Esophagus muscularis mucosa (tissue), 4 donors: ENCODE measurements at places on chromosomes 5 and 9. TPM values are rescaled to one million over a fixed set of nuclear protein-coding genes. Genes with fewer than 3 reads are reported as not detected.

GRCh38 chr5:77852068-77852513 lies 76.0 kb upstream of the TBCA start:
- DNase-seq, result peak; percentile 57
- H3K4me3 ChIP-seq, result peak overlapping the region; percentile 66
- H3K4me1 ChIP-seq, result peaks cover 24% of the 10 kb centered on the region
- H3K27ac ChIP-seq, result peak overlapping the region; percentile 48
- no peaks in the 10 kb centered on the region for H3K27me3 ChIP-seq

- no peaks in the 10 kb centered on the region for H3K36me3 ChIP-seq
- no peak overlapping the region for H3K4me3 ChIP-seq
- H3K4me1 ChIP-seq, result peaks cover 31% of the 10 kb centered on the region
- no peak for DNase-seq
These were observed 58.9 kb upstream of the COL15A1 start for GRCh38 chr9:98884849-98885248.

DNA sequence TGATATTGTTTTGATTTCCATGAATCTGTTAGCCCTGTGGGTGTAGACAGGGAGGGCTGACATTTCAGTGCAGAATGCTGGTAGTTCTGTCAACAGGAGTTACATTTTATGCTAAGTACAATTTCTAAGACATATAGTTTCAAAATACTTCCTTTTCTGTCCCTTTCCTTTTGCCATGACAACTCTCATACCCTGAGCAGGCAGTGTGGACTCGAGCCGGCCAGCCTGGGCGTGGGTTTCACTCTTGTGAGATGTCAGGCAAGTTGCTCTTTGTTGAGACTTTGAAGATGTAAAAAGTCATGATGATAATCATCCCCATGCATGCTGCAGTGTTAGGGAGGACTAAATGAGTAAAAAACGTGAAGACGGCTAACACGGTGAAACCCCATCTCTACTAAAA lies 197.9 kb downstream of the CFAP90 start:
- H3K4me3 ChIP-seq, result no peak overlapping the region
- no peak overlapping the region for H3K27ac ChIP-seq
- H3K4me1 ChIP-seq, result peaks cover 28% of the 10 kb centered on the region
- H3K27me3 ChIP-seq, result no peaks in the 10 kb centered on the region
- no peaks in the 10 kb centered on the region for H3K36me3 ChIP-seq

C7 gene
- total RNA-seq, result 829 TPM

GRCh38 chr5:97297704-97298091 lies 114.7 kb upstream of the RIOK2 start:
- no peaks in the 10 kb centered on the region for H3K27me3 ChIP-seq
- H3K4me1 ChIP-seq, result no peaks in the 10 kb centered on the region
- H3K27ac ChIP-seq, result no peak overlapping the region
- no peak for DNase-seq

GRCh38 chr5:178213003-178213461 lies 8.7 kb downstream of the HNRNPAB start:
- no peak overlapping the region for H3K4me3 ChIP-seq
- no peak for DNase-seq
- H3K27me3 ChIP-seq, result no peaks in the 10 kb centered on the region
- H3K36me3 ChIP-seq, result peaks cover 72% of the 10 kb centered on the region

- no peaks in the 10 kb centered on the region for H3K4me1 ChIP-seq
- H3K27me3 ChIP-seq, result no peaks in the 10 kb centered on the region
- H3K27ac ChIP-seq, result no peak overlapping the region
- no peak for DNase-seq
- H3K36me3 ChIP-seq, result no peaks in the 10 kb centered on the region
These were observed 412.2 kb upstream of the CDH9 start for GRCh38 chr5:27450607-27451006.

DNA sequence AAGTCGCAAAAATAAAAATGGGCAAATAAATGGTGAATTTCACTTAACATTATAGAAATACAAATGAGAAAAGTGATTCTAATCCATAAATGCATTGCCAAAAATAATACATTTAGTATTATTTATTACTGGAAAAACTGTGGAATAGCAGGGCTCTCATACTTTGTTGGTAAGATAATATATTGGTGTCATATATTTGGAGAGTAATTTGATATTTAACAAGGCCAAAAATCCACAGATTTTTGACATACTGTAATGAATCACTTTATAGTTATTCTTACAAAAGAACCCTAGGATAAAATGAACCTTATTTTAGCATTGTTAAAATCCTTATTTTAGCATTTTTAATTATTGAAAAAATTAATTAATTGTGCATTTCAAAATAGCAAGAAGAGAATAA lies 397.2 kb upstream of the DAB2 start:
- DNase-seq, result no peak
- no peak overlapping the region for H3K27ac ChIP-seq
- H3K36me3 ChIP-seq, result no peaks in the 10 kb centered on the region
- no peak overlapping the region for H3K4me3 ChIP-seq

DNA sequence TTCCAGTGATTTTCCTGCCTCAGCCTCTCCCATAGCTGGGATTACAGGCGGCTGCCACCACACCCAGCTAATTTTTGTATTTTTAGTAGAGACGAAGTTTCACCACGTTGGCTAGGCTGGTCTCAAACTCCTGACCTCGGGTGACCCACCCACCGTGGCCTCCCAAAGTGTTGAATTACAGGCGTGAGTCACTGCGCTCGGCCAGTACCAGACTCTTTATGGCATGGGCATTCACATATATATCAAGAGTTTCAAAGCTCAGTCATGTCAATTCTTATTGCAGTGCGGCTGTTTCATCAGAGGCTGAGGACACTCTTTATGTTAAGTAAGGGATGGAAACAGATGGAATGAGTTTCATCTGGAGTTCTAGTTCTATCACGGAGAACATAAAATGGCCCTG lies 315.2 kb upstream of the CDH6 start:
- H3K27ac ChIP-seq, result no peak overlapping the region
- no peaks in the 10 kb centered on the region for H3K4me1 ChIP-seq
- H3K4me3 ChIP-seq, result no peak overlapping the region
- H3K36me3 ChIP-seq, result no peaks in the 10 kb centered on the region

GRCh38 chr5:61340775-61341361 lies 8.8 kb downstream of the ZSWIM6 start:
- no peaks in the 10 kb centered on the region for H3K36me3 ChIP-seq
- peaks cover 19% of the 10 kb centered on the region for H3K4me1 ChIP-seq
- H3K27me3 ChIP-seq, result no peaks in the 10 kb centered on the region
- no peak for DNase-seq
- H3K4me3 ChIP-seq, result no peak overlapping the region

GRCh38 chr5:81779916-81780266 lies 29.0 kb upstream of the SSBP2 start:
- H3K36me3 ChIP-seq, result no peaks in the 10 kb centered on the region
- peak overlapping the region; percentile 25 for H3K4me3 ChIP-seq
- DNase-seq, result no peak
- peak overlapping the region; percentile 79 for H3K27ac ChIP-seq

- H3K4me1 ChIP-seq, result no peaks in the 10 kb centered on the region
- DNase-seq, result no peak
- no peak overlapping the region for H3K4me3 ChIP-seq
- H3K36me3 ChIP-seq, result no peaks in the 10 kb centered on the region
These were observed 113.3 kb downstream of the SCAMP1 start for GRCh38 chr5:78473751-78474150.

GRCh38 chr9:97524424-97524823 lies 23.0 kb downstream of the TMOD1 start:
- no peaks in the 10 kb centered on the region for H3K27me3 ChIP-seq
- peak overlapping the region; percentile 88 for H3K27ac ChIP-seq
- peaks cover 96% of the 10 kb centered on the region for H3K4me1 ChIP-seq
- H3K4me3 ChIP-seq, result no peak overlapping the region

DNA sequence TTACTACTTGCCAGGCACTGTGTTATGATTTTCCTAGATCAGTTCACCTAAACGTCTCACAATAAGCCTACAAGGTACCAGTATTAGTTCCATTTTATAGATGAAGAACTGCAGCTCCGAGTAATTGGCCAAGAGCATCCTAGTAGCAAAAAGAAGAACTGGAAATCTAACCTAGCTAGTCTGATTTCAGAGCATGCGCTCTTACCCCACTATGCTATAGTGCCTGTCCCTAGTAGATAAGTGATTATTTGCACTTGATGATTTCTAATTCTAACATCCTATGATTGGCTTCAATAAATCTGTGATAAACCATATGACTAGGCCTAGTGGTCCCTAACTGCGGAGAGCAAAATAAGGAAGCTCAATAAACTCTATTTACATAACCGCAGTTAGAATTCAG lies 7.1 kb upstream of the PLAC8L1 start:
- DNase-seq, result no peak
- no peaks in the 10 kb centered on the region for H3K4me1 ChIP-seq
- H3K4me3 ChIP-seq, result no peak overlapping the region
- no peak overlapping the region for H3K27ac ChIP-seq
- no peaks in the 10 kb centered on the region for H3K27me3 ChIP-seq
- peaks cover 17% of the 10 kb centered on the region for H3K36me3 ChIP-seq

ANKDD1B gene
- total RNA-seq, result 0.83 TPM

GRCh38 chr5:17012289-17012688 lies 76.2 kb upstream of the MYO10 start:
- no peak overlapping the region for H3K4me3 ChIP-seq
- H3K27ac ChIP-seq, result no peak overlapping the region
- DNase-seq, result no peak
- no peaks in the 10 kb centered on the region for H3K27me3 ChIP-seq

GRCh38 chr9:133387680-133388079 lies 11.5 kb downstream of the STKLD1 start:
- H3K27me3 ChIP-seq, result peaks cover 30% of the 10 kb centered on the region
- no peak for DNase-seq
- no peak overlapping the region for H3K27ac ChIP-seq
- H3K4me3 ChIP-seq, result no peak overlapping the region
- H3K36me3 ChIP-seq, result no peaks in the 10 kb centered on the region
- H3K4me1 ChIP-seq, result no peaks in the 10 kb centered on the region

PRRT1B gene
- 0.19 TPM for total RNA-seq

DNA sequence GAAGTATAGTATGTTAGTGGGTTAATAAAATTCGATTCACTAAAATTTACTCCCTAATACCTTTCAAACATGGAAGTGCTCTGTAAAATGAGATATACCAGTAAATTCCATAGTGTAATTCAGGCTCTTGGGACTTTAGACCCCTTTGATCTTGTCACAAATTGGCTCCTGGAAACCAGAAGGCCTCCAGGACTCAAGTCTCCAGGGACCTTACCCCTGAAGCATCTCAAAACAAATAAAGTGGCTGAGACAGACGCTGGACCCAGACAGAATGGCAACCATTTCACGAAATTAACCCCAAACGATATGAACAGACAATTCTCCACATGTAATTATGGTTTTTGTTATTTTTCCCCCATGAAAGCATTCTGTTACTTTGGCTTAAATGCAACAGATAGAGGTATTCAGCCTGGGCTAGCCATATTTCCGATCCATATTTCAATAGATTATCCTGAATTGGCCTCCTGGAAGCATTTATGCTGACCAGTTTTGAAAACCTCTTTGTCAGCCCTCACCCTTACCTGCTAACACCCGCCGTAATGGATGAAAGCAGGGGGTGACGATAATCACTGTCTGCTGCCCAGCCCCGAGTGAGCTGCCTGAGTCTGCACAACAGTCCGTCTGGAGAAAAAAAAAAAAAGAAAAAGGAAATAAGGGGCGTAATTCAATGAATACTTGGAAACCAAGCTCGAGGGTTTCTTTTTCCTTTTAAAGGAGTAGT lies 34.1 kb upstream of the EFNA5 start:
- no peaks in the 10 kb centered on the region for H3K4me1 ChIP-seq
- H3K27ac ChIP-seq, result no peak overlapping the region
- H3K27me3 ChIP-seq, result no peaks in the 10 kb centered on the region
- H3K36me3 ChIP-seq, result no peaks in the 10 kb centered on the region
- no peak for DNase-seq
- H3K4me3 ChIP-seq, result no peak overlapping the region

GRCh38 chr5:152529440-152529839 lies 124.4 kb upstream of the NMUR2 start:
- H3K4me3 ChIP-seq, result no peak overlapping the region
- no peaks in the 10 kb centered on the region for H3K27me3 ChIP-seq
- H3K4me1 ChIP-seq, result peaks cover 13% of the 10 kb centered on the region
- H3K36me3 ChIP-seq, result no peaks in the 10 kb centered on the region

- H3K4me3 ChIP-seq, result no peak overlapping the region
- no peaks in the 10 kb centered on the region for H3K4me1 ChIP-seq
- DNase-seq, result no peak
These were observed 265.3 kb downstream of the PDE4D start for GRCh38 chr5:59628062-59628828.

GRCh38 chr5:137724251-137724650 lies 11.6 kb downstream of the KLHL3 start:
- no peak overlapping the region for H3K4me3 ChIP-seq
- no peaks in the 10 kb centered on the region for H3K4me1 ChIP-seq
- no peaks in the 10 kb centered on the region for H3K36me3 ChIP-seq
- DNase-seq, result no peak

NUP188 gene
- total RNA-seq, result 32.3 TPM

GRM6 gene
- not detected for total RNA-seq

DNA sequence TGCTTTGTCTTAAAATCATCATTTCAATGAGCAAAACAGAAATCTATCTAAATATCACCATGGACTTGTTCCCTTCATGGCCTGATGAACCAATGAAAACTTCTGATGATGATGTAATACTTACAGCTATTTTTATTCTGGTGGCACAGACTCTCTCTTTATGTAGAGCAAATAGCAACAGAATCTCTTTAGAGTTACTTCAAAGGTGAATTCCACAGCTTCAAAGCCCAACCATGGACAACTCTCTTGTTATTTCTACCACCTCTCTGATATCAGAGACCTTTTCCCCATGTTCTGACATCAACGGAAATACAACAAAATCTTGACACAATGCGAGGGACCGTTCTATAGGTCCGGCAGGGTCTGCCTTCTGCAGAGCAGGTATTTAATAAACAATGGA lies 70.1 kb downstream of the RETREG1 start:
- H3K36me3 ChIP-seq, result no peaks in the 10 kb centered on the region
- no peak overlapping the region for H3K27ac ChIP-seq
- H3K27me3 ChIP-seq, result no peaks in the 10 kb centered on the region

GRCh38 chr9:82781921-82782392 lies 281.0 kb downstream of the RASEF start:
- H3K27ac ChIP-seq, result no peak overlapping the region
- H3K36me3 ChIP-seq, result no peaks in the 10 kb centered on the region
- no peaks in the 10 kb centered on the region for H3K4me1 ChIP-seq
- H3K27me3 ChIP-seq, result no peaks in the 10 kb centered on the region
- no peak overlapping the region for H3K4me3 ChIP-seq

GRCh38 chr9:96618209-96619123 lies 1.2 kb downstream of the CDC14B start:
- H3K27me3 ChIP-seq, result no peaks in the 10 kb centered on the region
- no peaks in the 10 kb centered on the region for H3K36me3 ChIP-seq
- H3K4me1 ChIP-seq, result peaks cover 24% of the 10 kb centered on the region
- peak overlapping the region; percentile 85 for H3K27ac ChIP-seq
- peak; percentile 91 for DNase-seq

DNA sequence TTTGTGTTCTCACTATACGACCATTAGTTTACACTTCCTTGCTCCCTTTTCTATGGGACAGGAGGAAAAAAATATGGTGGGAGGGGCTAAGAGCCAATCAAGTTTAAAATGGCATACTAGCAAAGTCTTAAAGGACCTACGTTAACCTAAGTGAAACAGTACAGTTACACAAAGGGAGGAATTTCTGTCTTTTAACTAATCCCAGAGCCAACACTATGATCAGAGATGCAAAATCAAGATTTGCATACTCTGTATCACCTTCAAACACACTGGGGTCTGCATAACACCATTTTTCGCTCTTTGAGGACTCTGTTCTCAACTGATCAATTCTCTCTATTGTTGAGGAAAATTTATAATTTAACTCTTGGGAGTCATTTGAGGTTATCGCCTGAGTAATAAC lies 49.8 kb downstream of the ALDH1A1 start:
- H3K27ac ChIP-seq, result no peak overlapping the region
- no peaks in the 10 kb centered on the region for H3K27me3 ChIP-seq
- no peak for DNase-seq
- H3K4me3 ChIP-seq, result no peak overlapping the region

ACTL7A gene
- total RNA-seq, result not detected
